ENCODE measurements at places on chromosomes 6 and 20. TPM values are rescaled to one million over a fixed set of nuclear protein-coding genes. Genes with fewer than 3 reads are reported as not detected.

The GABRR1 gene
- polyA plus RNA-seq, result not detected

The C6orf132 gene
- 0.30 TPM for polyA plus RNA-seq

The B3GALT4 gene
- 8.7 TPM for polyA plus RNA-seq

DNA sequence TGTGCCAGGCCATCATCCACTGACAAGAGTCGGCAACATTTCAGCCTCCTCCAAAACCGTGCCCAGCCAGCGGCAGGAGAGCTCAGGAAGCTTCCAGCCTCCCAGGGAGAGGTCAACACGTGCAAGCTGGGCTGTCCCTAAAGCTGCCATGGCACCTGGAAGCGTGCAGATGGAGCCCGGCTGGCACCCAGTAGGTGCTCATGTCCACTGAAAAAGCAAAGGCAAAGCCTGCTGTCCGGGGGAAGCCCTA is 14.4 kb upstream of the TLDC2 start:
- DNase-seq, result peak; percentile 72

DNA sequence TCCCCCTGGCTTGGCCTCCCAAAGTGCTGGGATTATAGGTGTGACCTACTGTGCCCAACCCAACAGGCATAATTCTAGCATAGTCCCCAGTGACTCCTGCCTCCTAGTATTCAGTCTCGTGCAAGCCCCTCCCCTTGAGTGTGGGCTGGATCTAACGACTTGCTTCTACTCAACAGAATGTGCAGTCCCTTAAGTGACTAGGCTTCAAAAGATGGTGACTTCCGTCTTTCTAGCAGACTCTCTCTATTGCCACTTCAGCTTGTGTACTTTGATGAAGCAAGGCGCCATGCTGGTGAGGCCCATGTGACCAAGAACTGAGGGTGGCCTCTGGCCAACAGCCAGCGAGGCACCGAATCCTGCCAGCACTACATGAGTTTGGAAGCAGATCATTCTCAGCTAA is 109.6 kb upstream of the TRAF3IP2 start:
- DNase-seq, result no peak
